Left cardiac atrium (tissue), 4 donors: ENCODE measurements at places on chromosomes 6 and 20.

DNA sequence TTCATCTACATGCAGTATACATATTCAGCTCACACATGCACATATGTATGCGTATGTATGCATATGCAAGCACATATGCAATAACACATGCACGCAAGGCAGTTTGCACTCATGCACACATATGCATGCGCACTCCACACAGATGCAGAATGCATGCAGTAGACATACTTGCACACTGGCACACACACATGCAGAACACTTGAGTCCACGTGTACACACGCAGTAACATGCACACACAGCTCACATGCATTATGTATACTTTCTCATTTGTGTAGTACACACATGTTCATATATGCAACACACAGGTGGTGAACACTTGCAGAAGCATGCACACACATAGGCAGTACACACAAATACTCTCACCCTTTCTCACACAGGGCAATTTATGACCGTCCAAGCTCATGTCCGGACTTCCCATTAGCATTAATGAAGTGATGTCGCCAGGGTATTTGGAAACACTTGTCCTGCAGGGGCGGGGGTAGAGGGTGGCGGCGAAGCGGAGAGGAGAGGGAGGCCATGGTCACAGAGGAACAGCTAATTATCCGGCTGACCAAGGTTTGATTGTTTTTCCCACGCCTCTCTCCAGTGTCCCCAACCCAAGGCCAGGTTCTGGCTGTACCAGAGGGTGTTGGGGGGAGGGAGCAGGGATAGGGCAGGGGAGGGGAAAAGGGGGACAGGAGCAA, 91.3 kb downstream of the VEGFA start:
- DNase-seq: peak; percentile 2

- no peak for DNase-seq
Measured at GRCh38 chr6:116101790-116102189, 1.1 kb downstream of the NT5DC1 start.

- DNase-seq: no peak
Measured at GRCh38 chr6:169806701-169807100, 55.3 kb downstream of the ERMARD start.

GRCh38 chr6:152575161-152575560, 62.0 kb downstream of the SYNE1 start:
- DNase-seq: no peak

DNA sequence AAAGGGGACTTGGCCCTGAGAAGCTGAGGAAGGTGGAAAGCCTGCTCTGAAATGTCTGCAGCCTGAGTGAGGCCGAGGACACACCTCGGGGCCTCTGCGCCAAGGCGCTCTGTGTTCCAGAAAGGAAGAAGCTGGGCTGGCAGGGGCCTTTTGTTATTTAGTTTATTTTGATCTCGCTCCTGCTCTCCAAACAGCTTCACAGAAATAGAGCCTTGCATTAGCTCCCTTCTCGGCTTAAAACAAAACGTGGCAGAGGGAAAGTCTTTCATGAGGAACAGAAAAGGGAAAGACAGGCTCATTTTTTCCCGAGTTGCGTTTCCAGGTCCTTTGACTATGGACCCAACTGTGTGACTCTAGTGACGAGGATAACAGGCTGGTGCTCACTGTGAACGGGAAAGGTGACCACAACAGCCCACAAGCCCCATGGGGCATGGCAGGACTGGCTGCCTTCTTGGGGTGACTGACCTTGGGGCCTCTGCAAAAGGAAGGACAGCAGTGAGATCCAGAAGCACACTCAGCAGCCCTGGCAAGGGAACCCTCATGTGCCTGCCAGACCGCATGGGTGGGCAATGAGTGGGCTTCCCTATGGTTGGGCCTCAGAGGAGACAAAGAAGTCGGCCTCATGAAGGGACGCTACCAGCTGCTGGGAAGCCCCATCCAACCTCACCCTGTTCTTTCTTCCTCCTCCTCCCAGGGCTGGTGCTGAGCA, 18.7 kb downstream of the LEMD2 start:
- no peak for DNase-seq
